ENCODE measurements at places on chromosomes 1 and 21. TPM values are rescaled to one million over a fixed set of nuclear protein-coding genes. Genes with fewer than 3 reads are reported as not detected.

- H3K4me1 ChIP-seq = no peaks in the 10 kb centered on the region
- no peak overlapping the region for H3K27ac ChIP-seq
- H3K36me3 ChIP-seq = peaks cover 17% of the 10 kb centered on the region
- no peak overlapping the region for H3K4me3 ChIP-seq
- H3K27me3 ChIP-seq = no peaks in the 10 kb centered on the region
These were observed 19.7 kb downstream of the ACBD6 start for GRCh38 chr1:180482425-180483275.

DNA sequence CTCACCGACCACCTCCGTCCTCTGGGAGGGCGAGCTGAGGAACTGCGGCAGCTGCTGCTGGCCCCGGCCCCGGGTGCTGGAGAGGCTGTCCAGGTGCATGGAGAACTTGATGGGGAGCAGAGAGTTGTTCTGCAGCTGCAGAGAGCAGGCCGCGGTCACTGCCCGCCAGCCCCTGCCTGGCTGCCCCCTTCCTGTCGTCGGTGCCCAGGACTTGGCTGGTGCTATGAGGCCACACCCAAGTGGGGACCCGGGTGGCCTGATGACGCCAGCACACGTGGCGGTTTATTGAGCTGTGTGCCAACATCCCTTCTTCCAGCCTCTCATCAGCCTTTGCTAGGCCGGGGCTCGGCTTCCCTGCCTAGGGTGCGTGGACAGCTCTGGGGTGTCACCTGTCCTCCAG lies 5.3 kb upstream of the TMEM52 start:
- no peaks in the 10 kb centered on the region for H3K36me3 ChIP-seq
- no peak for DNase-seq
- no peak overlapping the region for H3K4me3 ChIP-seq
- no peaks in the 10 kb centered on the region for H3K27me3 ChIP-seq
- no peak overlapping the region for H3K27ac ChIP-seq

GRCh38 chr1:160659566-160659965 lies 12.7 kb upstream of the SLAMF1 start:
- no peak for DNase-seq
- peaks cover 20% of the 10 kb centered on the region for H3K4me1 ChIP-seq
- H3K36me3 ChIP-seq = no peaks in the 10 kb centered on the region
- H3K27me3 ChIP-seq = no peaks in the 10 kb centered on the region

- no peak overlapping the region for H3K4me3 ChIP-seq
- H3K27ac ChIP-seq = no peak overlapping the region
- H3K27me3 ChIP-seq = no peaks in the 10 kb centered on the region
- no peaks in the 10 kb centered on the region for H3K36me3 ChIP-seq
These were observed 40.9 kb downstream of the IGSF21 start for GRCh38 chr1:18148461-18148860.

GRCh38 chr1:247487057-247487456 lies 29.2 kb upstream of the OR2B11 start:
- no peak overlapping the region for H3K4me3 ChIP-seq
- no peaks in the 10 kb centered on the region for H3K36me3 ChIP-seq
- H3K4me1 ChIP-seq = no peaks in the 10 kb centered on the region
- DNase-seq = no peak
- no peak overlapping the region for H3K27ac ChIP-seq
- no peaks in the 10 kb centered on the region for H3K27me3 ChIP-seq

DNA sequence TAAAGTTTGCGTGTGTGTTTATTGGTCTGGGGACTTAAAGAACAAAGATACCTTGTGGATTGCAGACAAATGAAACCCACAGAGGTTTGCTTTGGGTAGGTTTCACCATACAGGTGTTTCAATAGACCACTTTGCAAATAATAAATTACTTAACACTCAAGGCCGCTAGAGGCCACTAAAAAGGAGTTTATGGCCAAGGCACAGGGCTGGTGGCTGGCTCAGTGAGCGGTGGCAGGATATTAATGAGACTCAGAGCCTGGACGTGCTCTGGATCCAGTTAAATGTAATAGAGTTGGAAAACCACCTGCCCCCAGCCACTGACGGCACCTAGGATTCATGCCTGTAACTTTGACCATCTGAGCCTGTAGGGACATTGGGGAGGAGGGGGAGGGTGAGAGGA lies 44.5 kb downstream of the LRRC38 start:
- H3K27me3 ChIP-seq = no peaks in the 10 kb centered on the region
- H3K4me1 ChIP-seq = no peaks in the 10 kb centered on the region
- no peak overlapping the region for H3K27ac ChIP-seq
- H3K4me3 ChIP-seq = no peak overlapping the region
- H3K36me3 ChIP-seq = no peaks in the 10 kb centered on the region

DNA sequence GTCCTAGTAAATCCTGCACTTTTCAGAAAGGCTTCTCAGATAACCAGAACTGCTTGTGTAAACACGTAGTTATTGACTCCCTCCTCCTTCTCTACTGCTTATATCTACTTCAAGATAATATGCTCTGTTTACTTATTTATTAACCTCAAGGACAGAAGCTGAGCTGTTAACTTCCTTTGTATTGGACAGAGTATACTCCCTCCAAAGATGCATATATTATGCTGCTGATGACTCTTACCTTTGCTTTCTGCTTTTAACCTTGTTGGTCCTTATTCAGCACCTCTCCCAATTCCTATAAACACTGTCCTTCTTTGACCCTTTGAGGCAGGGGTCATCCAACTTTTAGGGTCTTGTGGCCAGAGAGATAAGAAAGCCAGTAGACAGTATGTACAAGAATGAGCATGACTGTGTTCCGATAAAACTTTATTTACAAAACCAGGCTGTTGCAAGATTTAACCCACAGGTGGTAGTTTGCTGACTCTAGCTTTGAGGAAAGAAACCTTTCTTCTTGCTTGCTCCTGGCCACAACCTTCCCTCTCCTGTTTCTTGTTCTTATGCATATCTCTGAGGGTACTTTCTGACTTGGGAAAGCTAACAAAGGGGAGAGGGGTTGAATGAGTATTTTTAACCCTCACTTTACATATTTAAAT lies 4.9 kb downstream of the TPM3 start:
- no peak overlapping the region for H3K27ac ChIP-seq
- peak; percentile 27 for DNase-seq
- peaks cover 3% of the 10 kb centered on the region for H3K4me1 ChIP-seq
- no peaks in the 10 kb centered on the region for H3K36me3 ChIP-seq
- H3K4me3 ChIP-seq = no peak overlapping the region
- peaks cover 11% of the 10 kb centered on the region for H3K27me3 ChIP-seq

DNA sequence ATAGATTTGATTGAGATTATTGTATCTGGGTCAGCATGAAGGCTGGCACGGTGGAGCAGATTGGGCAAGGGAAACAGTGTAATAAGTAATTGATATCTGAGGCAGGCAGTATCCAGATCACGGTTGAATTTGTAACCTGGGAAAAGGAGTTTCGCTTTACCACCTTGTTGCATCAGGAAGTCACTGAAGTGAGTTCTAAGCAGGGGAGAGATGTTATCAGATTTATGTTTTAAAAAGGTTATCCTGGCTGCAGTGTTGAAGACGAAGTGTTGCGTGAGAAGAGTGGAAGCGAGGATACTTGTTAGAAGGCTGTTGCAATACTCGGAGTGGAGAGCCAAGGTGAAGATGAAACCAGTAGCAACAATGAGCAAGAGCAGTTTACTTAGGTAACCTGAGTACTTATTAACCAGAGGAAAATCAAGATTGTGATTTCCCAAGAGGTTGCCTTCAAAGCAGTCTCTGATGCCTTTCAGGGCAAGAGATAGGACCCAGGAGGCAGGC lies 77.8 kb downstream of the LHX9 start:
- no peak overlapping the region for H3K4me3 ChIP-seq
- no peaks in the 10 kb centered on the region for H3K36me3 ChIP-seq
- DNase-seq = peak; percentile 56
- no peaks in the 10 kb centered on the region for H3K4me1 ChIP-seq
- no peak overlapping the region for H3K27ac ChIP-seq

- H3K36me3 ChIP-seq = no peaks in the 10 kb centered on the region
- no peaks in the 10 kb centered on the region for H3K27me3 ChIP-seq
- no peak for DNase-seq
These were observed 568.8 kb downstream of the AJAP1 start for GRCh38 chr1:5223206-5223605.

GRCh38 chr1:211761400-211761799 lies 69.2 kb downstream of the LPGAT1 start:
- no peak overlapping the region for H3K27ac ChIP-seq
- H3K36me3 ChIP-seq = peaks cover 16% of the 10 kb centered on the region
- H3K4me1 ChIP-seq = no peaks in the 10 kb centered on the region
- no peak for DNase-seq
- H3K27me3 ChIP-seq = no peaks in the 10 kb centered on the region
- H3K4me3 ChIP-seq = no peak overlapping the region

GRCh38 chr21:37074546-37074945 lies 1.5 kb downstream of the TTC3 start:
- peak overlapping the region; percentile 95 for H3K4me3 ChIP-seq
- peaks cover 7% of the 10 kb centered on the region for H3K4me1 ChIP-seq
- H3K36me3 ChIP-seq = peaks cover 3% of the 10 kb centered on the region
- DNase-seq = no peak

DNA sequence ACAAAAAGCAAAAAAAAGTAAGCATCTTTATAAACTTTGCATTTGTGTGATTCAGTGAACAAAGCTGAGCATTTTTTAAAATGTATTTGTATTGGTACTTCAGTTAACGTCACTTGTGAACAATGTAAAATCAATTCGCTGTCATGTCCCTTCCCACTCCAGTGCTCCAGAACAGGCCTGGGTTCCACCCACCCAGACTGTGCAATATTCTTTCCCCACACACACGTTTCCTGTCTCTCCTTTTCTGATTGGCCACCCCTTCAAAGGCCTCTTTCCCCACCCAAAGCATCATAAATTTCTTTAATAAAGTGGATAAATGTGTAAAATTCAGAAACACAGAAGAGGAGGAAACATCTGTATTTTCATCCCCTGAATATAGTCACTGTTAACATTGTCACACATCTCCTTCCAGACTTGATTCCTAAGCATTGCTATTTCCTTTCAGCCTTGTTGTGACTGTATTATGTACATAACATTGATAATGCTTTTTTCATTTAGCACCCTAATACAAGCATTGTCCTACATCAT lies 12.0 kb downstream of the CLEC20A start:
- H3K27me3 ChIP-seq = no peaks in the 10 kb centered on the region
- no peak overlapping the region for H3K4me3 ChIP-seq
- H3K27ac ChIP-seq = no peak overlapping the region
- peaks cover 2% of the 10 kb centered on the region for H3K36me3 ChIP-seq
- H3K4me1 ChIP-seq = no peaks in the 10 kb centered on the region

DNA sequence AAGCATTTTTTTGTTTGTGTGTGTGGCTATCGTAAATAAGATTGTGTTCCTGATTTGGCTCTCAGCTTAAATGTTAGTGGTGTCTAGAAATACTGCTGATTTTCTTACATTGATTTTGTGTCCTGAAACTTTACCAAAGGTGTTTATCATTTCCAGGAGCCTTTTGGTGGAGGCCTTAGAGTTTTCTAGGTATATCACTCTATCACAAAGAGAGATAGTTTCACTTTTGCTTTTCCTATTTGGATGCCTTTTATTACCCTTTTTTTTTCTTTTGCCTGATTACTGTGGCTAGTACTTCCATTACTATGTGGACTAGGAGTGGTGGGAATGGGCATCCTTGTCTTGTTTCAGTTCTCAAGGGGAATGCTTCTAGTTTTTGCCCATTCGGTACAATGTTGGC lies 109.6 kb downstream of the S1PR1 start:
- H3K4me3 ChIP-seq = no peak overlapping the region
- H3K4me1 ChIP-seq = no peaks in the 10 kb centered on the region
- no peak overlapping the region for H3K27ac ChIP-seq
- H3K36me3 ChIP-seq = no peaks in the 10 kb centered on the region

DNA sequence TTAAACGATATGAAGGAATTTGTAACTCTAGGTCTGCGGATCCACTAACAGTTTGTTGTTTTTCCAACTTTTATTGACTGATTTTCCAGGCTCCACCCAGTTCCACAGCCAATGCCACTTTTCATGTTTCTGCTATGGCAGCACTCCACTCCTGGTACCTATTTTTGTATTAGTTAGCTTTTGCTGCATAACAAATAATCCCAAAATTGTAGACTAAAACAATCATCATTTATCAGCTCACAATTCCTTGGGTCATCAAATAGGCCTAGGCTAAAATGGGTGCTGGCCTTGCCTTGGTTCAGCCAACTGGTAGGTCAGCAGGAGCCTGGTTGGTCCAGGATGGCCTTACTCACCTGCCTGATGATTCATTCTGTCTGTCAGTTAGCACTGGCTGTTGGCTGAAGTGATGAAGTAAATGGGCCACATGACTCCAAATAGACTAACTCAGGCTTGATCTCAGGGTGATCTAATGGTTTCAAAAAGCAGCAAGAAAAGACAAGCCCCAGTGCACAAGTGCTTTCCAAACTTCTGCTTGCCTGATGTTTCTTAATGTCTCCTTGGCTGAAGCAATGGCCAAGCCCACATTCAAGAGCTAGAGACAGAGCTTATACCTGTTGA lies 3.2 kb upstream of the C8B start:
- H3K4me3 ChIP-seq = no peak overlapping the region
- DNase-seq = no peak
- H3K27ac ChIP-seq = no peak overlapping the region
- H3K4me1 ChIP-seq = peaks cover 2% of the 10 kb centered on the region

- no peaks in the 10 kb centered on the region for H3K36me3 ChIP-seq
- no peaks in the 10 kb centered on the region for H3K27me3 ChIP-seq
- H3K4me1 ChIP-seq = no peaks in the 10 kb centered on the region
- DNase-seq = peak; percentile 49
- no peak overlapping the region for H3K4me3 ChIP-seq
These were observed 13.4 kb upstream of the NOS1AP start for GRCh38 chr1:162056043-162056442.

- H3K4me3 ChIP-seq = no peak overlapping the region
- DNase-seq = no peak
- H3K27me3 ChIP-seq = no peaks in the 10 kb centered on the region
- H3K27ac ChIP-seq = no peak overlapping the region
These were observed 140.9 kb upstream of the KCNJ15 start for GRCh38 chr21:38115870-38116269.

GRCh38 chr1:117416004-117416403 lies 48.8 kb downstream of the MAN1A2 start:
- H3K4me3 ChIP-seq = no peak overlapping the region
- DNase-seq = no peak
- H3K27me3 ChIP-seq = no peaks in the 10 kb centered on the region
- no peak overlapping the region for H3K27ac ChIP-seq

- peaks cover 19% of the 10 kb centered on the region for H3K36me3 ChIP-seq
- H3K4me3 ChIP-seq = no peak overlapping the region
- DNase-seq = no peak
- H3K27ac ChIP-seq = no peak overlapping the region
- H3K27me3 ChIP-seq = no peaks in the 10 kb centered on the region
These were observed 128.0 kb downstream of the NPHP4 start for GRCh38 chr1:5864256-5864655.

GRCh38 chr1:164673584-164674214 lies 114.7 kb downstream of the PBX1 start:
- H3K36me3 ChIP-seq = peaks cover 3% of the 10 kb centered on the region
- no peak overlapping the region for H3K4me3 ChIP-seq
- peaks cover 32% of the 10 kb centered on the region for H3K4me1 ChIP-seq
- no peak for DNase-seq

- DNase-seq = no peak
- H3K4me3 ChIP-seq = no peak overlapping the region
- H3K27ac ChIP-seq = no peak overlapping the region
- no peaks in the 10 kb centered on the region for H3K36me3 ChIP-seq
These were observed 47.3 kb downstream of the ITGB3BP start for GRCh38 chr1:63475761-63476160.

DNASE2B gene
- 0.16 TPM for polyA plus RNA-seq

SNIP1 gene
- polyA plus RNA-seq = 10.9 TPM

NUP210L gene
- 0.03 TPM for polyA plus RNA-seq

CFAP74 gene
- 1.4 TPM for polyA plus RNA-seq

ADAMTS5 gene
- 7.8 TPM for polyA plus RNA-seq

KCNJ6 gene
- polyA plus RNA-seq = 0.39 TPM

OR2T35 gene
- not detected for polyA plus RNA-seq

NR5A2 gene
- polyA plus RNA-seq = 36.5 TPM

BGLAP gene
- 5.8 TPM for polyA plus RNA-seq

OTUD7B gene
- 16.9 TPM for polyA plus RNA-seq

FASLG gene
- polyA plus RNA-seq = 1.3 TPM

NPHP4 gene
- 11.4 TPM for polyA plus RNA-seq
